ENCODE measurements at places on chromosomes 6 and 20. TPM values are rescaled to one million over a fixed set of nuclear protein-coding genes. Genes with fewer than 3 reads are reported as not detected.
A peak's percentile ranks its signal among the peaks of the same experiment; 100 is the strongest.

The ZBTB12 gene
- total RNA-seq: 1.1 TPM

DNA sequence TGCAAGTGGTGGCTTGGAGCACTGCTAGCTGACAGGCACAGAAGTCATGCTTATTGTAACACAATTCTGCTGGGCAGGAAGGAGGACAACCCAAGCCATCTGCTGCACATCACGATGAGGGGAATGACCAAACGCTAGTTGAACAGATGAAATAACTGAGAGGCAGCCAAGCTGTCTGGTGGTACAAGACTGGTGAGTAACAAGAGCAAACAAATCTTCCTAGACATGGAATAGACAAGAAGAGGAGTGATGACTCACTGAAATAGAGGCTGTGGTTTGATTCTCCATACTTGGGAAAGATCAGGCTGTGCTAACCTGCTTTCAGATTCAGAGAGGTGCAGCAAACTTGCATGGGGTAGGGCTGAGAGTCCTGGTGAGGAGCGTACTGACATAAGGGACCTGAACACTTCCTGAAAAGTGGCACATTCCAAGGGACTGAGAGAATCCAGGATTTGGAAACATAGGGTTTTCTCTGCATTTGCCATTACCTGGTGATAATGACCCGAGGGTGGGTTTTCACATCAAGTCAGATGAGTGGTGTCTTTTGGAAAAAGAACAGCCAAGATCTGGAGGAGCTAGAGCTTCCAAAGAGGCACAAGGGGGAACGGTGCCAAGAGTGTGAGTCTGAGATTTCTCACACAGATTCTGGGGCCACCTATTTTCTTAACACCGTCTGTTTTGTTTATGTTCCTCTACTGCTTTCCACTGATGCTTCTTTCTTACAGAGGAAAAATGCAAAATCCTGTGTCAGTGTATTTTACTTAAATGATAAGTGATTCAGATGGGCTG is 60.0 kb downstream of the PRL start:
- DNase-seq: no peak

The TXLNB gene
- total RNA-seq: 3.0 TPM

DNA sequence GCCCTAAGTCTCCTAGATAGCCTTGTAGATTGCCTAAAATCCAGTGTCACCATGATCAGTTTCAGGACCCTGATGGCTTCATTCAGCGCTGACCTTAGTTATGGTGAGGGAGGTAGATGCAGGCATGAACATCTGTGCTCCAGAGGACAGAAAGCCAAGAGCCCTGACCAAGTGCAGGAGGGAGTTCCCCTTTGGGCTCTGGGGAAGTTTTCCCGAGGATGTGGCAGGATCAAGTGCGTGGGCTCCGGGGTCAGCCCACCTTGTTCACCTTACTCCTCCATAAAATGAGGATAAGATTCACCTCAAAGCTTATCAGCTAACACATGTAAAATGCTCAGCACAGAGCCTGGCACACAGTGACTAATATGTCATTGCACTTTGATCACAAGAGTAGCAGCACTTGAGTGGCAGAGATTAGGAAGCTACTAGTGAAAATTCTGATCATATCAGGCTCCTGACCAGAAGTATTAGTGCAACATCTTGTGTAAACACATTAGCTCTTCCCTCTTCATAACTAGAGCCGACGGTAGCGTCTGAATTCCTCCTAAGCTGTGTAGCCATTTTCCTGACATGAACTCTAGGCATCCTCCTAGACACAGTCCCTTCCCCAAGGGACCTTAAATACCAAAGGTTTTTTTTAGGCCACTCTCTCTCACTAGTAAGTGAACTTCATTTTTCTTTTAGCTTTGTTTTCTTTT is 125.2 kb downstream of the SULF2 start:
- no peak for DNase-seq

DNA sequence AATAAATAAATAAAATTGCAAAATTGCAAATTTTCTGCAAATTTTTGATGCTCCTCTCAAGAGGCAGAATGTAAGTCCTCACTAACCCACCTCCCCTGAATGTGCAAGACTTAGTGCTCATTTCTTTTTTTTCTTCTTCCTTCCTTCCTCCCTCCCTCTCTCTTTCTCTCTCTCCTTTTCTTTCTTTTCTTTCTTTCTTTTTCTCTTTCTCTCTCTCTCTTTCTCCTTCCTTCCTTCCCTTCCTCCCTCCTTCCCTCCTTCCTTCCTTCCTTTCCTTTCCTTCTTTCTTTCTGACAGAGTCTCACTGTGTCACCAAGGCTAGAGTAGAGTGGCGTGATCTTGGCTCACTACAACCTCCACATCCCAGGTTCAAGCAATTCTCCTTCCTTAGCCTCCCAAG is 60.1 kb downstream of the ZNF217 start:
- no peak for DNase-seq

The DEFB132 gene
- total RNA-seq: not detected

DNA sequence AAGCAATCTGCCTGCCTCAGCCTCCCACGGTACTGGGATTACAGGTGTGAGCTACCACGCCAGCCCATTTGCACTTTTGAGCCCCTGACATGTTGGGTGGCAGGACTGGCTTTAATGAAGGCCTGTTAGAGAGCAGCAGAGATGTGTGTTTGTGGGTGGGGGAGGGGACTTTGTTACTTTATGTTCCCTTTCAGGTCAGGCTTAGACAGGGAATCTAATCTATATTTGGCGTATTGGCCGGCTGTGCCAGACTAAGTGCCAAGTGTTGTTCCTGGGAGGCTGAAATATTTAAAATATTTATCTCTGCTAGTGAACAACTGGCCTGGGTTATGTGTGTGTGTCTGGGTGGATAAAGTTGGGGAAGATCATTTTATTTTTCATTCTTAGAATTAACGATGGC is 6.1 kb downstream of the GMPR start:
- no peak for DNase-seq

- no peak for DNase-seq
These were observed 62.0 kb downstream of the IYD start for GRCh38 chr6:150430815-150431214.

- no peak for DNase-seq
These were observed 266.7 kb upstream of the THEMIS start for GRCh38 chr6:128167552-128167951.

GRCh38 chr6:130547723-130548122 is 181.9 kb downstream of the TMEM200A start:
- no peak for DNase-seq

- no peak for DNase-seq
These were observed 371.6 kb downstream of the BCKDHB start for GRCh38 chr6:80478030-80478429.

DNA sequence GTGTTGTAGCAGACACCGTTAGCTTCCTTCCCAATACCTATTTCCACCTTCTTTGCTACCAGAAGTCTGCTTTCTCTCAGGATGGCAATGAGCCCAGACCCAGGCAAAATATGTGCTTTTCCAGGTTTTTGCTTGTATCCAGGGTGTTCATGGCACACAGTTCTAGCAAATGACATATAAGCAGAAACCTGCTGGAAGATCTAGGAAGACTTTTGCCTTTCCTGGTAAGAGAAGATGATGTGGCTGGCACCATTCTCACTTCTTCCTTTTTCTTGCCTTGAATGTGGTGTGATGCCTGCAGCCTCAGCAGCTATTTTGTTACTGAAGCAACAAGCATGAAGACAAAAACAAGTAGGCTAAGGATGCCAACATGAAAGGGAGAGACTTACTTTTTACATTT is 19.2 kb upstream of the TBC1D22B start:
- no peak for DNase-seq

- DNase-seq: peak; percentile 90
These were observed 158.9 kb downstream of the TBXT start for GRCh38 chr6:166008441-166009369.

The CLIC5 gene
- 1.8 TPM for total RNA-seq

DNA sequence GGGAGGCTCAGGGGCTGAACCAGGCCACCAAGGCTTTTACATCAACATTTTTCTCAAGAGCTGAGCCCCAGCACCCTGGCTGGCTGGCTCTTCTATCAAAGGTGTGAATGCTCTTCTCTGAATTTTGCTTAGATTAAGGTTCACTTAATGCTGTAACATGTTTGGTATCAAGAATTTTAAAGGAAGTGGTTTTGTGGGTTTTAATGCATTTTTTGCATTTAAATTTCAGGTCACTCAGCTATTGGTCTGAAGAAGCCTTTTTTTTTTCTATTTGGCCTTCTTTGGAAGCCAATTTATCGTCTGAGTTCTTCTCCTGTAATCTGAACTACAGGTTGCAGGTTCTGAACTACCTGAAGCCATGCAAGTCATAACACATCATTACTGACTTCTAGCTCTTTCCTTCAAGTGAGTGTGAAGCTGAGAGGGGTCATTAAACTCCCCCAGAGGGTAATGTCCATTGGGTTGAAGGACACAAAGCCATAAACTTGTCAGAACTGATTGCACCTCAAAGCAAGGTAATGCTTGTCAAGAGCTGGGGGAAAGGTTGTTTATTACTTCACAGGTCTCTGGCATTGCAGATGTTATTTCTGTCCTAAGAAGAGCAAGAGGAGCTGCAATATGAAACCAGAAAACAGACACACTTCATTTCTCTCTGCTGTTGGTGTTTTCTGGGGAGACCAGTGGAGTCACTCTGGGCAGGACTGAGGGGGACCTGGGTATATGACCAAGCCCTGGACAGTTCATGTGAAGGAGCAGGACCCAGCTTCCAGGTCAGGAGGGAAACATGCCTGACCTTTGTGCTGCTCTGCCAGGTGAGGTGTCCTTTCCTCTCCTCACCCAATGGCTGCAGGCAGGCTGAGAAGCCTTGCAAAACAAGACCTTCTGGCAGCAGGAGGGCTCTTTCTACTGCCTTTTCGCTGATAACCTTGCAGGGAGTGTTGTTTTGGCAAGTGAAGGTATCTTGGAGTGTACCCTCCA is 26.1 kb upstream of the NEDD9 start:
- no peak for DNase-seq

DNA sequence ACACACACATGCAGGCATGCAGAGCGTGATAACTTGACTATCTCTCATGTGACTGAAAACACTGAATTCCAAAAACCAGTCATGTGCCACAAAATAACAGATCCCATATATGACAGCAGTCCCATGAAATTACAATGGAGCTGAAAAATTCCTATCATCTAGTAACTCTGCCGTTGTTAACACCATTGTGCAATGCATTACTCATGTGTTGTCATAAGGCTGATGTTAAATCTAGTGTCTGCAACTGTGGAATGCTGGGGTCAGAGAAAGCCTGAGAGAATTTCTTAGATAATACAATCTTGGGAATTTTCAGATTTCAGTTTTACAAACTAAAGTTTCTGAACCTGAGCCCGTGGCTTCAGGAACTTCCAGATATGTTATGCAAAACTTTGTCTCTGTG is 70.2 kb downstream of the LYRM4 start:
- DNase-seq: no peak

- DNase-seq: no peak
These were observed 107.2 kb downstream of the FOXC1 start for GRCh38 chr6:1716868-1717267.

The RBBP8NL gene
- total RNA-seq: not detected

GRCh38 chr6:3231247-3232016 is 4.0 kb upstream of the TUBB2B start:
- DNase-seq: peak; percentile 91

GRCh38 chr20:63895952-63896263 is 982 bp downstream of the DNAJC5 start:
- DNase-seq: no peak

DNA sequence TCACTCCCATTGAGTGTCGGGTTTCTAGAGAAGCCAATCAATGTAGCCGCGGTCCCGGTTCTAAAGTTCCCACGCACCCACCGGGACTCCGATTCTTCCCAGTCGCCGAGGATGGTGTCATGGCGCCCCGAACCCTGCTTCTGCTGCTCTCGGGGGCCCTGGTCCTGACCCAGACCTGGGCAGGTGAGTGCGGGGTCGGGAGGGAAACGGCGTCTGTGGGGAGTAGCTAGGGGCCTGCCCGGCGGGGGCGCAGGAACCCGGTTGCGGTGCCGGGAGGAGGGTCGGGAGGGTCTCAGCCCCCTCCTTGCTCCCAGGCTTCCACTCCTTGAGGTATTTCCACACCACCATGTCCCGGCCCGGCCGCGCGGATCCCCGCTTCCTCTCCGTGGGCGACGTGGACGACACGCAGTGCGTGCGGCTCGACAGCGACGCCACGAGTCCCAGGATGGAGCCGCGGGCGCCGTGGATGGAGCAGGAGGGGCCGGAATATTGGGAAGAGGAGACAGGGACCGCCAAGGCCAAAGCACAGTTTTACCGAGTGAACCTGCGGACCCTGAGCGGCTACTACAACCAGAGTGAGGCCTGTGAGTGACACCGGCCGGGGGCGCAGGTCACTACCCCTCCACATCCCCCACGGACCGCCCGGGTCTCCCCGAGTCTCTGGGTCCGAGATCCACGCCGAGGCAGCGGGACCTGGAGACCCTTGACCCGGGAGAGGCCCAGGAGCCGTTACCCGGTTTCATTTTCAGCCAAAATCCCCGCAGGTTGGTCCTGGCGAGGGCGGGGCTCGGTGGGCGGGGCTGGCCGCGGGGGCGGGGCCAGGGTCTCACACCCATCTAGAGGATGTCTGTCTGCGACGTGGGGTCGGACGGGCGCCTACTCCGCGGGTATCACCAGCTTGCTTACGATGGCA is 35.2 kb upstream of the HLA-G start:
- peak; percentile 84 for DNase-seq

DNA sequence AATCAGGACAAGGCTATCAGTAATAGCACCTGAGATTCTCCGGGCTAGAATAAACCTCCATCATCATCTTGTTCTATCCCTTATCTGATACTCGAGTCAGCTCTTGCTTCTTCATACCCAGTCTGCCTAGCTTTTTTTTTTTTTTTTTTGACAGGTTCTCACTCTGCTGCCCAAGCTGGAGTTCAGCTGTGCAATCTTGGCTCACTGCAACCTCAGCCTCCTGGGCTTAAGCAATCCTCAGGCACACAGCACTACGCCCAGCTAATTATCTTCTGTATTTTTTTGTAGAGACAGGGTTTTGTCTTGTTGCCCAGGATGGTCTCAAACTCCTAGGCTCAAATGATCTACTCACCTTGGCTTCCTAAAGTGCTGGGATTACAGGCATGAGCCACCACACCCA is 19.5 kb downstream of the SRSF6 start:
- DNase-seq: no peak

DNA sequence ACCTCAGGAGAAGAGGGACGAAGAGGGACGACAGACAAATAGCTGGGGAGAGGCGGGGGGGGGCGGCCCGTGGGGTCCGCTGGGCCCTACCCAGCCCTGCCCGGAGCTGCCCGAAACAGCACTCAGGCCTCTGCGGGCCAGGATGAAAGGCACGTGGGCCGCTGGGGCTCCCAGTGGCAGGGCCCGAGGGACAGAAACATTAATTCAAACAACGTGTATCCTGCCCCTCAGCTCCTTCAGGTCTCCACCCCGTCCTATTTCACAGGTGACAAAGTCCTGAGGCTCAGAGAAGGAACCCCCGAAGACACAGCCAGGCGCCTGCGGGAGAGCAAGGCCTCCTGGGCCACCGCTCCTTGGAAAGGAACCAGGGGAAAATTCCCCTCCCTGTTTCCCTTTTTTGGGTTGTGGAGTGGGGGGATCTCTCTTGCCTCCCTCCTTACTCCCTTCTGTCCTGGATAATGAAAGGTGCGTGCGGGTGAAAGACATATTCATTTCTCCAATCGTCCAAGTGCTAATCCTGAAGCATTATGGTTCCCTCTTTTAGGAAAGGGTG is 93.3 kb downstream of the RNASET2 start:
- no peak for DNase-seq
